Stimulated activated CD4-positive, alpha-beta T cell treated with anti-CD3 and anti-CD28 coated beads, Interleukin-15, amount 100 ng/mL, for 1 hour (primary cell): ENCODE measurements at places on chromosomes 5 and 9.

DNA sequence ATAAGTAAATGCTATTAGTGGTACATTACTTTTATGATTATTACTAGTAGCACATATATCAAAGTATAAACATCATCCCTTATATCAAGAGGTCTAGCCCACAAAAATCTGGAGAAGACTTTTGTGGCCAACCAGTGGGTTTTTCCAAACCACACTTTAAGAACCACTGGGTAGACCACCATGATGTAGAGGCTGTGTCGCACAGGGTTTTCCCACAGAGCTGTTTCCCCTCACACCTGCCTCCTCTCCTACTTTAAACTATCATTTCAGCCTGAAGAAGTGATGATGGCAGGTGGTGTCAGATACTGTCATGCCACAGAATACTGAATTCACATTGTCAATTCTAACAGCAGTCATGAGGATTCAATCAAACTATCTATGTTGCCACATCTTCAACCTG lies 109.2 kb downstream of the FBXW11 start:
- no peak for DNase-seq

- DNase-seq = no peak
These were observed 50.2 kb upstream of the IL31RA start for GRCh38 chr5:55800924-55801323.

GRCh38 chr5:168563959-168564358 lies 15.2 kb downstream of the PANK3 start:
- DNase-seq = no peak

- no peak for DNase-seq
These were observed 718 bp downstream of the QSOX2 start for GRCh38 chr9:136244969-136245218.

DNA sequence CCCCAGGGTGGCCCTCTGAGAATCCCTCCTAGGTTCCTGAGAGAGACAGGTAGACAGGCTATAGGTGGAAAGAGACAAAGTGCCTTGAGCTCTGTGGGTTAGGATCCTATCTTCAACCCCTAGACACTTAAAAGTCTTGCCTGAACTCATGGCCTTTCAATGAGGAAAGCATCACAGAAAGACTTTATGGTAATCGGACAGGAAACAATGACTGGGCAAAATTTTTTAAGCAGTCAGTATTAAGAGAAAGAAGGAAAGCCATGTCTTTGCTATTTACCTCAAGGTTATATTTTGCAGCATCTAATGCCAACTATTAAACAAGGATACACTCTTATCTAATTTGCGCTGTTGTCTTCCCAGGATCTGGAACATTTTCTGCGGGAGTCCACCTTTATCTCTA lies 93.2 kb downstream of the PCSK1 start:
- no peak for DNase-seq

- DNase-seq = no peak
These were observed 108.2 kb upstream of the SPATA31D4 start for GRCh38 chr9:81819859-81820546.

DNA sequence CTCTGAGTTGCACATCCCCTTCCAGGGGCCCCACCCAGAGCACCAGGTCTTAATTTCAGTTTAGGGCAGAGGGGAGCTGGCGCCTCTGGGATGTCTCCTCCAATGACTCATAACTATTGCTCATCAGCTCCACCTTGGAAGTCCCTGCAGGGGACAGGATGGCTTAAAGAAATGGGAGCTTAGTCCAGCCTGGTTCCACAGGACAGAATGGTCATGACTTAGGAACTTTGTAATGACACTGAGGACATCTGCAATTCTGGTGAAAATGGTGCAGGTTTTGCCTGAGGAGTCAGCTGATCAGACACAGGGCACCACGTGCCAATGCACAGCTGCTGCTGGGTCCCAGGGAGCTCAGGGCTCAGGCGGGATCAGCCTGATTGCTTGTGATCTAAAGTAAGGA lies 16.4 kb upstream of the PPP1R26 start:
- no peak for DNase-seq

GRCh38 chr9:133334161-133334560 lies 1.8 kb downstream of the SURF6 start:
- no peak for DNase-seq

- no peak for DNase-seq
These were observed 38.5 kb downstream of the CYSTM1 start for GRCh38 chr5:140213370-140213983.

DNA sequence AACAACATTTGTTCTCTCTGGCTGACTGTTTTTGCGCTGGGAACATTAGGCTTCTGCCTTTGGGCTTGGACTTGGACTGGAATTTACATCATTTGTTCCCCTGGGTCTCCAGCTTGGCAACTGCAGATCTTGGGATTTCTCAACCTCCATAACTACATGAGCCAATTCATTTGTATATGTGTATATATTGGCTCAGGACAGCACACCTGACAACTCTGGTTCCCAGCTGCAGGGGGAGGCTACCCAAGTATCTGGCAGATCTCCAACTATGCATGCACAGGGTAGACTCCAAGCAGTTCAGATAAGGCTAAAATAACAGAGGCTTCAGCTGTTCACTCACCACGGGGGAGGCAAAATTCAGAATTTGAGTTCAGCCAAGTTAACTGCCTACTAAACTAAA lies 31.6 kb upstream of the F2RL1 start:
- no peak for DNase-seq

DNA sequence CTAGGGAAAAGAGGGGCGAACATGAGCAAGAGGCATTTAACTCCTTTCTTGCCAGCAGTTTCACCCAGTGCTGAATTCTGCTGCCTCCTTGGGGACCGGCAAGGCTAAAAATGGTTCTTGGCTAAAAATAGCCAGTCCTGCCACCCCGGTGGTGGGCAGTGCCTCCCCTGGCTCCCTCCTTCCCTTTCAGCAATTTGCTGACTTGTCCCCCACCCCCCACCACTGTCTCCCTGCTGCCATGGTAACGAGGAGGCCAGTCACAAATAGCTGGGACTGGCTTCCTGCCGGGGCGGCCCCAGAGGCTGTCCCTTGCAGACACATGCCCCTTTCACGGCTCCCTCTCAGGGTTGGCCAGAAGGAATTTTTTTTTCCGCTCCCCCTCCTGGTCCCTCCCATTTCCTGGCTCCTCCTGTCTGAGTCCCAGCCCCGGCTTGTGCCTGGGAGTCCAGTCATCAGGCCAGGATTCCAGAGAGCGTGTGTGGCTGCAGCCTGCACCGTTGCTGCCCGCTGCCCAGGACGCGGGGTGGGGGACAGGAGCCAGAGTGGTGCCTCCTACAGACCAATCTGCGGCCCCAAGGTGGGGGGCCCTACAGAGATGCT lies 130.3 kb downstream of the RGS3 start:
- no peak for DNase-seq

DNA sequence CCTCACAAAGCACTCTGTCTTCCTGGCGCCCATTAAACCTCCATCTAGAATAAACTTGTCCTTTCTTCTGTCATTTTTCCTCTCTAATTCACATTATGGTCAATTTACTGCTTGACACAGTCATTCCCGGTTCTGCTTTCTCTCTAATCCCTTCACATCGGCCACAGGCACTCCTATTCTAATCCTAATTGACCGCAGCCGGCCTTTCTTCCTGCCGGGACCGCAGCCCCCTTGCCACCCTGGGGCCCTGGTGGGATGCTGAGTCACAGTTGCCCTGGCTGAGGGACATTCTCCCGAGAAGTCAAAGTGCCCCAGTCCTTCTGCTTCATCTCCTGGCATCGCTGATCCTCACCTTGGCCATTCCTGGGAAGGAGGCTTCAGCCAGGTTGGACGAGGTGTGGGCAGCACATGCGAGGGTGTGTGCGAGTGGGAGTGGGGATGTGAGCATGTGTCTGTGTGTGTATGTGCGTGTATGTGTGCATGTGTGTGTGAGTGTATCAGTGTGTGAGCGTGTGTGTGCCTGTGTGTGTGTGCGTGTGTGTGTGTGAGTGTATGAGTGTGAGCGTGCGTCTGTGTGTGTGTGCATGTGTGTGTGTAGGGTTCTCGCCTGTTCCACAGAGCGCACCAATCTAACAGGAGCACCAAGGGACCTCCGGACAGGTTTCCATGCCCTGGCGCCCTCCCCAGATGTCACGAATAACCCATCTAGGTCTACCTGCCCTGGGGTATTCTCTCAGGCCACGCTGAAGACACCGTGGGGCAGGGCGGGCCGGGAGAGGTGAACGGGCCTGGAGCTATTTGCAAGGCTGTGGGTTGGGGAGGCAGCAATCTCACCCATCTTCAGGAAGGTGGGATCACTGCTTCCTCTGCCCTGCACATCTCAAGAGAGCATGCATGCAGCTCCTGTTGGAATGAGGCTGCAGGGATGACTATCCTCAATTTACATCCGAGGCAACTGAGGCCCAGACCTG lies 191.2 kb downstream of the PAX5 start:
- no peak for DNase-seq

DNA sequence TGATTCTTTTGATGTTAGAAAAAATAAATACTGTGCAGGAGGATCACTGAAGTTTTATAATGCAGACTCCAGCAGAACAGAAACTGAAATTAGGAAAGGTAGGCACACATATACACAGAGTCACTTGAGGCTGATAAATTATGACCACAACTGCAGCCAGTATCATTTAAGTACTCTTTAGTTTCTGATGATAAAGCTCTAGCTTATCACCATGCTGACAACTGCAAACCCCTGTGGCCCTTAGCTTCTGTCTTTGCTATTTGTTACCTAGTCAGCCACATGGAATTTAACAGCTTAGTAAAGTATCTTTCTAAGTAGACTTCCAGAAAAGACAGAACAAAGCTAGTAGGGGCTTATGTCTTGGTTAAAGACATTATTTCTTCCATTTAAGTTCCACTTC lies 734.8 kb upstream of the CDH6 start:
- DNase-seq = no peak

DNA sequence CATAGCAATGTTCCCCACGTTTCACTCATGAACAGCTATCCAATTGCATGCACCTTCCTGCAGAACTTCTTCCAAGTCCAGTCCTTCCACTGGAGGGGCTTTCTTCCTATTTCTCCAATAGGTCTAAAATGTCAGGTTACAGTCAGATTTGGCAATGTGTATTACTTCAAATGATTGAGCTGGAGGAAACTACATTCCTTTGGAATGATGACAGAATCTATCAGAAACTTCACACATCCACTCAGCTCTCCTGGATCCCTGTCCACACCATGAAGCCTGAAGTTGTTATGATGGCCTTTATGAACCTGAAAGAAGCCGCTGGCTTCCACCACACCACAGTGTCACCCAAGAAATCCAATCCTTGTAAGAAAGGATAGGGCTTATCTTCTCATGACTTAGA lies 32.2 kb downstream of the FBXW2 start:
- DNase-seq = no peak

- DNase-seq = no peak
These were observed 996.2 kb downstream of the CDH12 start for GRCh38 chr5:21856987-21857386.

DNA sequence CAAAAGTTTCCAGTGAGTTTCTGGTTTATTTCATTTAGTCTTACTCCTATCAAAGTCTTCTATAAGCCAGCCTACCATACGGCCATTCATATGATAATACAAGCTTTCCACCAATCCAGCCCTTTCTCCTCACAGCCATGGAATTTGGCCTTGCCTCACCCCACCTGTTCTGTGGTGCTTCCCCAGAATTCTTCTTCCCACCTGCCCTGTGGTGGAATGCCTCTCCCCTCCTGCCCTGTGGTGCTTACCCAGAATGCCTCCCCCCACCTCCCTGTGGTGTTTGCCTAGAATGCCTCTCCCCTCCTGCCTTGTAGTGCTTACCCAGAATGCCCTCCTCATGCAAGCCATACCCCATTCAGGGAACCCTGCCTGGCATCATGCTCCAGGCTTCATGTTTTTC lies 90.3 kb upstream of the APC start:
- DNase-seq = no peak

DNA sequence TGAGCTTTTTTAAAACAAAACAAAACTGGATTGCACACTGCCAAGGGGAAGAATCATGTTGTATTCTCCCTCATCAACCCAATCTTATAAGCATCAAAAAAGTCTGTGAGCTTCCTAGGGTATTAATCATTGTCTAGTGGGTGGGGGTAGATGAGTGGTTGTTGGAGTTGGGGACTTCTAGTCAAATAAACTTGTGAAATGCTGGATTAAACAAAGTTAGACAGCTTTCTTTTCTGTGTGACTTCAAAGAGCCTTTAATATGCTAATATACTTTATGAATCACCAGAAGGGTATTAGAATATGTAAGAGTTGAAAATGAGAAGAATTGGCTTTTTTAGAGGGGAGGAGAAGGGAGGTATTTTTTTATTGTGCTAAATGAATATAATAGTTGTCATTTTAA lies 87.7 kb downstream of the GALNT10 start:
- no peak for DNase-seq

DNA sequence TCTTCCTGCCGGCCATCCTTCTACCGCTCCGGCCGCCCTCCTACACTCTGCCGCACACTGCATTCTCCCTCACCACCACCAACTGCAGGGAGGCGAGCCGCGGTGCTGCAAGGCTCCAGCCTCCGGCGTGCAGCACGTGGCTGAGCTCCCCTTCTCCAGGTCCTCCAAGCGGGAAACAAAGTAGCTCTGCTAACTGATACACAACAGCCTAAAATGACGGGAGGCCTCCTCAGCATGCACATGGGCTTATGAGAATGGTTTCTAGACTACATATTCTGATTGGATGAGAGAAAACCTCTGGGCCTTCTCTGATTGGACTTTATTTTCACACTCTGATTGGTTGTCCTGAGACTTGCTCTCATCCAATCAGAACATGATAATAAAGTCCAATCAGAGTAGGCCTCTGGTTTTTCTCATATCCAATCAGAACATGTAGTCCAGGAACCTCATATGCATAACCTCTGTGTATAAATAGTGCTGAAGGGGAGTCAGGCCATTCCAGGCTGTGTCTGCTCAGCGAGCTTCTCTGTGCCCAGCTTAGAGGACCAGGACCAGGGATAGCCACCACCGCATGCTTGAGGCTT lies 27.0 kb upstream of the ZNF354B start:
- no peak for DNase-seq

- no peak for DNase-seq
These were observed 92.5 kb upstream of the ZNF366 start for GRCh38 chr5:72599519-72600370.

DNA sequence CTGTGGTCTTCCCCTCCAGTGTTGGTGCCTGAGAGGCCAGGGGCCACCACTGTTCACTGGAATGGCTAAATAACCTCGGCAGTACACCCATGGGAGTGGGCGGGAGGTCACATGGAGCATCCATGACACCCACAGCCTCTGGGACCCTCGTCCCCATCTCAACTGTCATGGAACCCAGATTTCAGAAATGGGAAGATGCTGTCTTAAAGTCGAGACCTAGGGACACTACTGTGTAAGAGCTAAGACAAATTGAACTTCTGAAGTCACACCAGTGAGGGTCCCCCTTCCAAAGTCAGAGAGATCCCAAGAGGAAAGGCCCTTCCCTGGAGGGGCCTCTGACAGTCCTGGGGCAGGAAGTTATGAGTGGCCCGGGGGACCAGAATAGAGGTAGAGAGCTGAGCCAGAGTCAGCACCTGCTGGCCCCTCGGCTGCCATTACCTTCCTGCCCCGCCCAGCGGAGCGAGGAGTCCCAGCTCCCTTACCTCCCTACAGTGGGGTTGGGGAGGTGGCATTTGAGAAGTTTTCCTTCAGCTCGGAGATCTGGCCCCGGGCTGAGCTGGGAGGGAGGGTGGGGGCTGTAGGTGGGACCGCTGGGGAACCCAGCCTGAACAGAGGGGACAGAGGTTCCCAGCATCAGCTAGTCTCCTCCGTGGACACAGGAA lies 7.6 kb downstream of the BARX1 start:
- no peak for DNase-seq
